ENCODE measurements at places on chromosomes 16 and 17. TPM values are rescaled to one million over a fixed set of nuclear protein-coding genes. Genes with fewer than 3 reads are reported as not detected.

GRCh38 chr16:87149051-87149450 lies 168.1 kb downstream of the C16orf95 start:
- no peak overlapping the region for H3K27ac ChIP-seq
- H3K4me3 ChIP-seq, result no peak overlapping the region
- H3K27me3 ChIP-seq, result no peaks in the 10 kb centered on the region
- H3K4me1 ChIP-seq, result no peaks in the 10 kb centered on the region

DNA sequence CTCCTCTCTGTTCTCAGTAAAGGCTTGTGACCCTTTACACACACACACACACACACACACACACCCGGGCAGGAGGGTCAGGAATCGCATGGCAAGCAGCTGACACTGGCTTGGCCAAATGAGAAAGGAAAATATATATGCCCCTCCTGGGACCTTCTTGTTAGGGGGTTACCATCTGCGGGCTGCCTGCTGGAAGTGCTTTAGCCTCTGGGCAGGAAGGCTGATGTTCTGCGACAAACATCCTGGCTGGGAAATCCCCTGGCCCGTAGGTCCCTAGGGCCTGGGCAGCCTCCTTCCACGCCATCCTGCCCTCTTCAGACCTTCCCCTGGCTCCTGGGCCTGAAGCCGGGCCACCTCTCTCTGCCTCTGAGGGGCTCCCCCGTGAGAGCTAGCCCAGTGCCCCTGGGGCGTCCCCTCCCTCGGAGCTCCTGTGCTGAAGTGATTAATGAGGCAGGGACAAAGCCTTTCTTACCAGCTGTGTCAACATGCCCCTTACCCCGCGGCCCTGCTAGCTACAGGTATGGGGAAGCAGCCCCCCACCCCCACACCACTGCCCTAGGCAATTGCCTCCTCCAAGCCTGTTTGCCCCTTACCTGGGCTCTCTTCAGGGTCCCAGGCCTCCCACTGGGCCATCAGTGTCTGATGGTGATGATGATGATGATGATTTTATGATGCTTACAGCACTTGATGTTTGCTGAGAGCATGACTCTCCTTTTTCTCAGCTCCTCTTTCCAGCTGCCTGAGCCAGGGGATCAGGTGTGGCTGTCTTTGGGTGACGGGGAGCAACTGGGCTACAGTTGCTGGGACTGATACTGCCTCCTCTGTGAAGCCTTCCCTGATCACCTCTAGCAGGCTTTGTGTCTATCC lies 32.8 kb upstream of the ETV4 start:
- H3K27ac ChIP-seq, result no peak overlapping the region
- DNase-seq, result no peak
- no peaks in the 10 kb centered on the region for H3K36me3 ChIP-seq
- H3K4me3 ChIP-seq, result no peak overlapping the region

- H3K27ac ChIP-seq, result no peak overlapping the region
- no peaks in the 10 kb centered on the region for H3K36me3 ChIP-seq
- H3K4me1 ChIP-seq, result peaks cover 34% of the 10 kb centered on the region
- no peaks in the 10 kb centered on the region for H3K27me3 ChIP-seq
- no peak for DNase-seq
Measured at GRCh38 chr16:15586716-15587115, 56.2 kb downstream of the MARF1 start.

DNA sequence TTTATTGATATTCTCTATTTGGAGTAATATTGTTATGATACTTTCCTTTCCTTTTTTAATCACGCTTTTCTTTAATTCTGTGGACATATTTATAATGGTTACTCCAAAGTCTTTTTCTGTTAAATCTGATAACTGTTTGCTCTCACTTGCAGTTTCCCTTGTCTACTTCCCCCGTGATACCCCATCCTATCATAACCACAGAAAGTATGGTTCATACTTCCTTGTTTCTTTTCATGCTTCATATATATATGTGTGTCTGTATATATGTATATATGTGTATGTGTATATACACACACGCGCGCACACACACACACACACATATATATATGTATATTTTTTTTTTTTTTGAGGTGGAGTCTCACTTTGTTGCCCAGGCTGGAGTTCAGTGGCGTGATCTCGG lies 23.5 kb downstream of the SPECC1 start:
- H3K27ac ChIP-seq, result no peak overlapping the region
- no peak for DNase-seq
- H3K4me3 ChIP-seq, result no peak overlapping the region
- no peaks in the 10 kb centered on the region for H3K27me3 ChIP-seq
- H3K4me1 ChIP-seq, result no peaks in the 10 kb centered on the region

DNA sequence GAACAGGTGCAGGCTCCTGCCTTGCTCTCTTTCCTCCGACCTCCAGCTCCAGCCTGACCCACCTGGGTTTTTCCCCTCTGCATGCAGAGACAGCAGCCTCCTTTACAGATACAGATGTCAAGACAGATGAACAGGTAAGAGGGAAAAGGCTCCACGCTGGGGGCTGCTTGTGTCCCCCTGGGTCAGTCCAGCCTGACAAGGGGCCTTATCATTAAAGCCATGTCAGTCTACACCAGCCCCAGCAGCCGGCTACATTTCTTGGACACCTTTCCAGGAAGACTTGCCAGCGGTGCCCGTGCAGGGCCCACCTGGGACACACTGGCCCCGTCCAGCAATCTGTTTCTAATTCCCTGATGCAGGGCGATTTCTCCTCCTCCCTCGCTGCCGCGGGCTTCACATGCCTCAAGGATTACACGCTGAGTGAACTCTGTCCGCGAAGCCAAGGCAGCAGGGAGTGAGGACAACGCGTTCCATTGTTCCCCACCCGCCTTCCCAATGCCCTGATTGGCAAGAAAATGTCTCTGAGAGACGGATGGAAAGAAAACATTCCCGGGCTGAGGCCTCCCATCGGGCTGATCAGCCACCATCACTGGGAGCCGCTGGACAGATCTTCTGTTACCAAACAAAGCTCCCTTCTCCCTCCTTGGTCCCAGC lies 184.7 kb downstream of the C16orf95 start:
- no peaks in the 10 kb centered on the region for H3K27me3 ChIP-seq
- no peak for DNase-seq
- H3K4me3 ChIP-seq, result no peak overlapping the region

The TEX14 gene
- 0.89 TPM for total RNA-seq

The GNPTG gene
- total RNA-seq, result 65.9 TPM

The NPTX1 gene
- total RNA-seq, result 2.2 TPM
